Urothelium cell line (cell line): ENCODE measurements at places on chromosomes 2 and 18.
A peak's percentile ranks its signal among the peaks of the same experiment; 100 is the strongest.

DNA sequence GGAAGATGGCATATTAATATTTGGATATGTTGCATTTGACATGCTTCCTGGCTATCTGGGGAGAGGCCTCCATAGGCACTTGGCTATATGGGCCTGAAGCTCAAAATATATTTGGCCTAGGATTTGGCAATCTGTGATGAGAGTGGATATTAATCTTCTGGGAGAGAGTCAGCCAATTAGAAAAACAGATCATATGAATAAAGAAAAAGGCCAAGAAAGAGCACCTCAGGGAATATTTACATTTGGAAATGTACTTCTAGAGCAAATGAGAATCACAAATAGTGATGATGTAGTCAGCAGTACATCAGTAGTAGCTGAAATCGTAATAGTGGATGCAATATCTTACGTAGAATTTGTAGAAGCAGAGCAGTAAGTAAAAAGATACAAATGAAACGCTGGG, 277.0 kb downstream of the CTNNA2 start:
- no peak for DNase-seq

- no peak for DNase-seq
These were observed 49.1 kb upstream of the PIK3C3 start for GRCh38 chr18:41905786-41906527.

DNA sequence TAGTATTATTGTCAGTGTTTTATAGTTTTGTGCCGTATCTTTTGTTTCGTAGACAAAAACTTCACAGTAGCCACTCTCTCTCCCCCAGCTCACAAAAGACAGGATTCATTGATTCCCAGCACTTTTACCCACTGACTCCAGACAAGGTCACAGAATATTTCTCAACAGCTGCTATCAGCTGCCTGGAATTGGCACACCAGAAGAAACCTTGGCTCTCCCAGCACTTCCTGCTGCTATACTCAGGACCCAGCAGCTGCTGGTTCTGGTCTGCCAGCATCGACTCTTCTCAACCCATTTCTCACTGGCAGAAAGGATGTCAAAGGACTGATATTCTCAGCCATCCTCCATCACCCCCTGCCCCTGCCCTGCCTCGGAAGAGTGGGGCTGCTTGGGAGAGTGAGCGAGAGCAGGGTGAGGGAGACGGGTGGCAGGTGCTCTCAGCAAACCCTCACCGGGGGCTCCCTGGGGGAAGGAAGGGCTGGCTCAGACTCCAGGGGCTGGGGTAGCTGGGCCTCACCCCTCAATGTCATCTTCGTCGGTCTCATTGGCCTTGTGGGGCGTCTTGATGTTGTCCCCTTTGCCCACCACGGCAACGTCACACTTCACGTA, 6.1 kb upstream of the OTOF start:
- DNase-seq, result no peak

DNA sequence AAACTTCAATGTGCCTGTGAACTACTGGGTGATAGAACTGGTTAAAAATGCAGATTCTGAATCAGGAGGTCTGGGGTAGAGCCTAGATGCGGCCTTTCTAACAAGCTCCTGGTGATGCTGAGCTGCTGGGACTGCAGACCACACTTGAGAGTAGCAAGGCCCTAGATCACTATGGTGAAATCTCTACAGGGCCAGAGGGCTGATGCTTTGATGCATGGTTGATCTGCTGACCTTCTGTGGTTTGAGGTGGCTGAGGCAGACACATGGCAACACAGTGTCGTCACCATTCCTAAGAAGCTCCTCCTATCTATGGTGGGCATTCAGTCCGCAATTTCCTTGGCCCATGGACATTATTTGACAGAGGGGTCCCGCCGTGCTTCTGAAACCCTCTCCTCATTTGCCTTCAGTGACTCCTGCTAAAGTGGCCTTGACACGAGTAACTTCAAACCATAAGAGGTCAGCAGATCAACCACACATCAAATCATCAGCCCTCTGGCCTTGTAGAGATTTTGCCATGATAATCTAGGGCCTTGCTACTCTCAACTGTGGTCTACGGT, 19.8 kb downstream of the CCDC68 start:
- DNase-seq, result no peak

DNA sequence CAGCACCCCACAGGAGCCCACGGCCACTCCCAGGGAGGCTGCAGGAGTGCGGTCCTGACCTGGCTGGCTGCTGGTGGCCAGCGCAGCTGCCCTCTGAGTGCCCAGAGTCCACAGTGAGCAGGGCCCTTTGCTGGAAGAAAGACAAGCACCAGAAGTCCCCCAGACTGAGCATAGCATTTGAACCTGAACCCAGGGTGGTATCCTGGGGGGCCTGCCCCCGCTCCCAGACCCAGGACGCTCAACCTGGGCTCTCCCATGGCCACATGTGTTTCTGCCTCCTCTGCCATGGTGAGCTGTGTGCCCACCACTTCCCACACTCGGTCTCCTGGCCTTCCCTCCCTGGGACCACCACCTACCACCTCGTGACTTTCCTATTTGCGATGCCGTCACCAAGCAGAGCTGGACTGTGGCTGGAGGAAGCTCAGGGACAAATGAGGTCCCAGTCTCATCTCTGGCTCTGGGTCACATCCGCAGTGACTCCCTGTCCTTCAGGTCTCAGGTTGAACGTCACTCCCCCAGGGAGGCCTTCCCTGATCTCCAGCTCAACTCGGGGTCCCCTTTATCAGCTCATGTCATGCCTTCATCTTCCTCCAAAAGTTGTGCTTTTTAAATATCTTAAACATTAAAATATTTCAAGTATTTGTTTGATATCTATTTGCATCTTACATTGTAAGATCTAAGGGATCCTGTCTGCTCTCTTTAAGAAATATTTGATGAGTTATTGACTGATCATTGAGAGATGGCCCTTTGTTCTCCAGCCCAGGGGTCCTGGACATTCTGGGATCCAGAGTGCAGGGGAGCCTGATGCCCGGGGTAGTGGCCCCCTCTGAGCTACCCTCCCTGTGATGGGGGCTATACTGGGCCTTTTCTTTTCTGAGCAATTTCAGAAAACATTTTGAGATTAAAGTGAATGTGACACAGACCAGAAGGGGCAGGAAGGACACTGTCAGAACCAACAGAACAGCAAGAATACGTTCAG, 16.4 kb upstream of the GPR55 start:
- DNase-seq, result no peak

DNA sequence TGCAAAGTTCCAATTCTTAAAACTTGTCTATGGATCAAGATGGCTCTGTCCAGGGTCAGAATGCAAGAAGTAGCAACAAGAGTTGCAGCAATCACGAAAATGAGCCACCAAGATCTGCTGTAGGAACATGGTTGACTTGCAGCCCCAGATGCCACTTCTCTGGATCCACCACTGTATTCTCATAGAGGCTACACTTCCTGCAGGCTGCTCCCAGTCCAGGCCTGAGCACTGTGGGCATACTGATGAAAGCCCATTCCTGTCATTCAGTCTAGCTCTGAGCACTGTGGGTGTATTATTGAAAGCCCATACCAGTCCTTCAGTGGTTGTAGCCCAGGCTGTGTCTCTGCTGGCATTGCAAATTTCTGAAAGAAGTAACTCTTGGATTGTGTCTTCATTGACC, 213.9 kb upstream of the AGAP1 start:
- no peak for DNase-seq

DNA sequence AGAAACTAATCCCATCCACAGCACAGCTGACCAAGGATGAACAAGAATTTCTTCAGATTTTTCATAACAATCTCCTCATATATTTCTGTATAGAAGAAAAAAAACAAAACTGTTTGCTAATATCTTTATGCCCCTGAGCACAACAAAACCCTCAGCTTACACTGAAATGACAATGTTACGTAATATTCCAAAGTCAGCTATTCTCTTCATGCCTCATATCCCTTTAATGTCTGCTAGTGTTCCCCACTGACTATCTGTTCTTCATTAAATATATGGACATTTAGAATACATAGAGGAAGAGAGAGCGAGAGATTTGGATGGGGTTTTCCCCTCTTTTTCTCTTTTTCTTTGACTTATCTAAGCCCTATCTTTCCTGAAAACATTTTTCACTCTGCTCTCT, 87.9 kb upstream of the GULP1 start:
- DNase-seq, result no peak

- no peak for DNase-seq
These were observed 99.7 kb upstream of the CRIM1 start for GRCh38 chr2:36255863-36256262.

- DNase-seq, result no peak
These were observed 75.4 kb downstream of the EML4 start for GRCh38 chr2:42244520-42244919.

DNA sequence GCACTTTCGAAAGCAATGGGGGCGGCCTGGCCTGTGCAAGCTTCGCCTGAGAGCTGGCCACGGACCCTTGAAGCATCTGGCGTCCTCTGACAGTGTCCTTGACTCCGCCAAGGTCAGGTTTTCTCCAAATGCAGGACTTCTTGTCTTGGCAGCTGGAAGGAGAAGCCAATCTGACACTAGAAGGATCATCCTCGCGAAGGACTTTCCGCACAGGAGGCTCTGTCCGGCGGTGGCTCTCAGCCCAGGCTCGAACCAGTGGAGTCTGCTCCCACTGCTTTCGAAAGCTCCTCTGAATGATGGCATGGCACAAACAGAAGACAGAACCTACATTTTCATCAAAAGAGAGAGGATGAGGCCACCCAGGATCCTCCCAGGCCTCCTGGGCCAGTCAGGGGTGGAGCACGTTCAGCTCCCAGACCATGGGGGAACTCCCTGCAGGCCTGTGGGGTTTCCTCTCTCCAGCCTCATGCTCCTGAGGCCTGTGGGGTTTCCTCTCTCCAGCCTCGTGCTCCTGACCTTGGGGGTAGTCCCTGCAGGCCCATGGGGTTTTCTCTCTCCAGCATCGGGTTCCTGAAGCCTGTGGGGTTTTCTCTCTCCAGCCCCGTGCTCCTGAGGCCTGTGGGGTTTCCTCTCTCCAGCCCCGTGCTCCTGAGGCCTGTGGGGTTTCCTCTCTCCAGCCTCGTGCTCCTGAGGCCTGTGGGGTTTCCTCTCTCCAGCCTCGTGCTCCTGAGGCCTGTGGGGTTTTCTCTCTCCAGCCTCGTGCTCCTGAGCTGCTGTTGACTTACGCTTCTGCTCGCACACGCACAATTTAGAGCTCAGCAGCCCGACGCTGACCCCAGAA, 396.5 kb upstream of the SALL3 start:
- no peak for DNase-seq

- DNase-seq, result no peak
These were observed 104.3 kb downstream of the NDUFA10 start for GRCh38 chr2:239920693-239921365.

- peak; percentile 70 for DNase-seq
These were observed 475.0 kb upstream of the POU3F3 start for GRCh38 chr2:104378853-104379374.

DNA sequence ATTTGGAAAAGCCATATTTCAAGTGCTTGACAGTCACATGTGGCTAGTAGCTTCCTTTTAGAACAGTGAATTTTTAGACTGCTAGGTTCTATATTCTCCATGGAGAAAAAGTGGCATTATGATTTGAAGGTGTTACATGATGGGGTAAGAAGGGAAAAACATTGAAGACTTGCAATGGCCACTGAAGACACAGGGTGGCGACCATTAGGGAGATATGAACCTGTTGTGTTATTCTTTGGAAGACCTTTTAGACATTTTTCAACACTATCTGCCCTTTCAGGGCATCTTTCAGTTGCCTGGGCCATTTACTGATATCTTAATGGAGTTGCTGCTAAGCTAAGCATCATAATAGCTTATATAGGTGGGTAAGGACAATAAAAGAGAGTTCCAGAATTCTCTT, 1387.2 kb downstream of the SUCLG1 start:
- DNase-seq, result no peak

DNA sequence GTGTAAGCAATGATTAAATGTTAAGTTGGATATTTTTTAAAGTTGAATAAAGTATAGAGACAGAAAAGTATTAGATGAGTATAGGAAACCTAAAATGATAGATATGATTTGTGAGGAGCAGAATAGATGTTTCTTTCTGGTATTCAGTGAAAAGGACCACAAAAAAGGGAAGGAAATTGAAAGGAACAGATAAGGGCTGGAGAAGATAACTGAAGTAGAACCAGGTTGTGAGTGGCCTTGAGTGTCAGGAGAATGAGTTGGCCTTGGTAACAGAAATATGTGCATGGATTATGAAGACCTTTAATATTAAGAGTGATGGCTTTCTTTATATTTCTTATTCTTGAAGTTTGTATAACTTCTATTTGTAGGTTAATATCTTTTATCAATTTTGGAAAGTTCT, 543.5 kb downstream of the METTL4 start:
- DNase-seq, result no peak

DNA sequence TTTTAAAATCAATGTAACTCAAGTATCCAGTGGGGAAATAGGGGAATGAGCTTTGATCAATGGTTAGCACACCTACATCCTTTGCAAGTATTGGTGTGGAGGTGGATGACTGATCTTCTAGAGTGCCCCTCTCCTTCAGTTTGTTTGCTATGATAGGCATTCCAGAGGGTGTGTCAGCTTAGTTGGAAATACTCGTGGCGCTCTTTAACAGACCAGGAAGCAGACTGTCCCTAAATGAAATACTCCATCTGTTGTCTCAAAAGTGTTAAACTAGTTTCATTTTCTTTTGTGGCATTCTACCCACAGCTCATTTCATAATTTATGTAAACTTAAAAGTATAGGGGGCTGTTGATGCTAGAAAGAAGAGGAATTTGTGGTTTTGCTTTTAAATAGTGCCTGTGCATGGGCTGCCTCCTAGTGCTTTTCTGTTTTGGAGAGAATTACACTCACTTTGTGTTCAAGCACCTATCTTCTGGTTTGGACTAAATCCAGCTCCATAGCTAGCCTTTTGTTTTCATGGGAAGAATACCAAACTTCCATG, 66.2 kb downstream of the STAT1 start:
- peak; percentile 38 for DNase-seq

GRCh38 chr2:42804338-42804737, 12.0 kb upstream of the HAAO start:
- no peak for DNase-seq

DNA sequence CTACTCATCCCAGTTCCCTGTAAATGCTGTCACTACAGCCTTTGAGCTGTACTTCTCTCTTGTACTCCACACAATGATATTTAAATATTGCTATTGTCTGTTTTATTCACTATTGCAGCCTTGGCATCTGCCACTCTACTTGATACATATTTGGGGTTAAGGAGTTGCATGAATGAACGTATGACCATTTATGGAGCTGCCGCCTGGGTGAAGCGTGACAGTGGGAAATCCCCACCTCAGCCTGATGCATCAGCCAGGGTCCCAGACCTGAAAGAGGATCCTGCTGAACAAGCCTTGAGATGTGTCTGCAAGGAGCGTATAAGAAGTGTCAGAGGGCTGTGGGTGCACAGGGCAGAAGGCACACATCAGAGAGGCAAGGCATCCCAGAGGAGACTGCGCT, 39.1 kb downstream of the MRPL35 start:
- no peak for DNase-seq

DNA sequence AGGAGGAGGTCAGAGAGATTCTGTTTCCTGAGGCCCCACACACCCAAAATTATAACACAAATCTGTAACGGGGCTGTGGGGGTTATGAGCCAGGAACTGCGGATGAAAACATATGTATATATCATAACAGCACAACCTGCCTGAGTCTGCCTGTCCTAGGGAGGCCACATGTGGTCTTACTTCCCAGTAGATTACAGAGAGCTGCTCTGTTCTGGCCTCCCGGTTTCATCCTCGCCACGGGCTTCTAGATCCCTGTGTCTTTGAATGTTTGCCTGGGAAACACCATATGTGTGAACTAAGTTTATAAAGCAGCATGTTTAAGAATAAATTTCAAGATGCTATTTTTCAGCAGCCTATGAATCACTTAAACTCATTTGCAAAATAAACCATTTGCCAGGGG, 124.0 kb downstream of the TMEM200C start:
- DNase-seq, result no peak
